ENCODE measurements at places on chromosomes 13 and 19. TPM values are rescaled to one million over a fixed set of nuclear protein-coding genes. Genes with fewer than 3 reads are reported as not detected.
A peak's percentile ranks its signal among the peaks of the same experiment; 100 is the strongest.

GRCh38 chr19:51012661-51013190, 6.8 kb downstream of the KLK10 start:
- no peak overlapping the region for H3K4me3 ChIP-seq
- peaks cover 26% of the 10 kb centered on the region for H3K27me3 ChIP-seq
- no peak overlapping the region for H3K27ac ChIP-seq
- H3K36me3 ChIP-seq: no peaks in the 10 kb centered on the region

GRCh38 chr19:1146858-1147780, 26.9 kb downstream of the SBNO2 start:
- no peaks in the 10 kb centered on the region for H3K4me1 ChIP-seq
- H3K36me3 ChIP-seq: peaks cover 38% of the 10 kb centered on the region
- no peak overlapping the region for H3K27ac ChIP-seq
- no peak overlapping the region for H3K4me3 ChIP-seq
- no peaks in the 10 kb centered on the region for H3K27me3 ChIP-seq

GRCh38 chr13:36769126-36769525, 49.9 kb upstream of the RFXAP start:
- no peaks in the 10 kb centered on the region for H3K27me3 ChIP-seq
- no peak for DNase-seq
- no peak overlapping the region for H3K27ac ChIP-seq
- H3K4me1 ChIP-seq: no peaks in the 10 kb centered on the region
- H3K4me3 ChIP-seq: no peak overlapping the region

- H3K27ac ChIP-seq: peak overlapping the region; percentile 91
- H3K4me3 ChIP-seq: peak overlapping the region; percentile 10
- peak; percentile 87 for DNase-seq
- H3K36me3 ChIP-seq: peaks cover 26% of the 10 kb centered on the region
- H3K4me1 ChIP-seq: peaks cover 58% of the 10 kb centered on the region
Measured at GRCh38 chr19:49469828-49470614, 4.0 kb upstream of the FLT3LG start.

DNA sequence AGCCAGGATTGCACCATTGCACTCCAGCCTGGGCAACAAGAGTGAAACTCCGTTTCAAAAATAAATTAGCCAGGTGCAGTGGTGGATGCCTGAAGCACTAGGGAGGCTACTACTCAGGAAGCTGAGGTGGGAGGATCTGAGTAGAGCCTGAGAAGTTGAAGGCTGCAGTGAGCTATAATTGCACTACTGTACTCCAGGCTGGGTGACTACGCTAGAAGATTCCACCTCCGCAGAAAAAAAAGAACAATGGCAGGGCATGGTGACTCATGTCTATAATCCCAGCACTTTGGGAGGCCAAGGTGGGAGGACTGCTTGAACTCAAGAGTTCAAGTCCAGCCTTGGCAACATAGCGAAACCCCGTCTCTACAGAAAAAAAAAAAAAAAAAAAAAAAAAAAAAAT, 20.5 kb downstream of the HAUS8 start:
- no peak overlapping the region for H3K27ac ChIP-seq
- H3K36me3 ChIP-seq: peaks cover 68% of the 10 kb centered on the region
- H3K27me3 ChIP-seq: no peaks in the 10 kb centered on the region
- H3K4me1 ChIP-seq: no peaks in the 10 kb centered on the region
- DNase-seq: no peak

DNA sequence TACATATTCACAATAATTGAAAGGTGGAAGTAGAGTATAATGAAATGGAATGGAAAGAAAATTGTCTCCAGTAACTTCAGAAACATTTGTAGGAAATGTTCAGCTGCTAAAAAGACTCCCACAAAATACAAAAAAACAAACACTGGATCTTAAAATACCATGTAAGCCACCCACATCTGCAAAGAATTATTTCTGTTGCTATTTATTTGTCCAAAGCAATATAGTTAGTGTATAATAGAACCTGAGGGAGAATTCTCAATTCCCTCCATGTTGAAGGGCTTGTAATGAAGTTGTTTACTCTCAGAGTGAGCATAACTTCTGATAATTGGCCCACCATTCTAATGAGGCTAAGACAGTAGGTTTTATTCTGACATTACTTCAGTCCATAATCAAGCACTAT, 37.4 kb upstream of the KLF12 start:
- H3K36me3 ChIP-seq: no peaks in the 10 kb centered on the region
- H3K4me3 ChIP-seq: no peak overlapping the region
- DNase-seq: no peak
- H3K27me3 ChIP-seq: no peaks in the 10 kb centered on the region

GRCh38 chr13:76974618-76974975, 17.3 kb upstream of the CLN5 start:
- no peak overlapping the region for H3K27ac ChIP-seq
- H3K36me3 ChIP-seq: no peaks in the 10 kb centered on the region
- peaks cover 11% of the 10 kb centered on the region for H3K4me1 ChIP-seq
- H3K4me3 ChIP-seq: no peak overlapping the region
- no peak for DNase-seq
- peaks cover 4% of the 10 kb centered on the region for H3K27me3 ChIP-seq

- peaks cover 12% of the 10 kb centered on the region for H3K36me3 ChIP-seq
- peaks cover 11% of the 10 kb centered on the region for H3K4me1 ChIP-seq
- H3K27me3 ChIP-seq: no peaks in the 10 kb centered on the region
- peak overlapping the region; percentile 75 for H3K27ac ChIP-seq
- no peak overlapping the region for H3K4me3 ChIP-seq
Measured at GRCh38 chr19:18156841-18157464, 4.0 kb downstream of the PIK3R2 start.

DNA sequence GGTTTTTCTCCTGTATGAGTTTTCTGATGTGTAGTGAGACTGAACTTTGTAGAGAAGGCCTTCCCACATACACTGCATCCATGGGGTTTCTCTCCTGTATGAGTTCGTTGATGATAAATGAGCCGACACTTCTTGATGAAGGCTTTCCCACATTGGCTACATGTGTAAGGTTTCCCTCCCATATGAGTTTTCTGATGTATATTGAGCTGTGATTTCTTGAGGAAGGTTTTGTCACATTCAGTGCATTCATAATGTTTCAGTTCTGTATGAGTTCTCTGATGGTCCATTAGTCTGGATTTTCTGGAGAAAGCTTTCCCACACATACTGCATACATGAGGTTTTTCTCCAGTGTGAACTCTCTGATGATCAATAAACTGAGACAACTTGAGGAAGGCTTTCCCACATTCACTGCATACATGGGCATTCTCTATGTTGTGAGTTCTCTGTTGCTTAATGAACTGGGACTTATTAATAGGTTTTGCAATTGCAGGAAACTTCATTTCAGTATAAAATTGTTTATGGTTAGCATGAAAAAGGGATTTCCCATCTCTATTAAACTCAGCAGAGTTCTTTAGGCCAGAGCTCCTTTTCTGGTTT, 7.5 kb upstream of the ZNF350 start:
- no peak overlapping the region for H3K27ac ChIP-seq
- H3K4me1 ChIP-seq: no peaks in the 10 kb centered on the region
- no peaks in the 10 kb centered on the region for H3K27me3 ChIP-seq

GRCh38 chr13:110648146-110648819, 32.9 kb downstream of the NAXD start:
- H3K27me3 ChIP-seq: no peaks in the 10 kb centered on the region
- peaks cover 34% of the 10 kb centered on the region for H3K36me3 ChIP-seq

GRCh38 chr13:27182844-27183497, 11.4 kb upstream of the USP12 start:
- no peak overlapping the region for H3K4me3 ChIP-seq
- H3K27me3 ChIP-seq: no peaks in the 10 kb centered on the region
- H3K27ac ChIP-seq: no peak overlapping the region
- no peaks in the 10 kb centered on the region for H3K36me3 ChIP-seq
- no peaks in the 10 kb centered on the region for H3K4me1 ChIP-seq
- DNase-seq: no peak

DNA sequence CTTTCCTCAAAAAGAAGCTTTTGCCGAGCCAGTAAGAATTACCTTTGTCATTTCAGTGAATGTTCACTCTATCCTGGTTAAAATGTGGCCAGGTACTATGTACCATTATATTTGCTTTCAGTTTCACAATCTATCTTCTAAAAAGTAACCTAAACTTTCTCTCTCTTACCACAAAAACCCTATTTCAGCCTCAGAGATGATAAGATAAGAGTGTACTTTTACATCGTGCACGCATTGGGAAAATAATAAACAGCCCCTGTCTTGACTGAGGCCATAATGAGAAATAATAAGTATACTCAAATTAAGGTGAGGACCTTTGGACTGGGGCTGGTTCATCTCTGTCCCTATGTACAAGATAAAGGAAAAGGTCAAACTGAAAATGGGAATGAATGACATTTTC, 77.7 kb downstream of the ZNF726 start:
- H3K4me3 ChIP-seq: no peak overlapping the region
- no peak overlapping the region for H3K27ac ChIP-seq
- no peaks in the 10 kb centered on the region for H3K36me3 ChIP-seq
- no peaks in the 10 kb centered on the region for H3K4me1 ChIP-seq
- no peaks in the 10 kb centered on the region for H3K27me3 ChIP-seq
- no peak for DNase-seq

DNA sequence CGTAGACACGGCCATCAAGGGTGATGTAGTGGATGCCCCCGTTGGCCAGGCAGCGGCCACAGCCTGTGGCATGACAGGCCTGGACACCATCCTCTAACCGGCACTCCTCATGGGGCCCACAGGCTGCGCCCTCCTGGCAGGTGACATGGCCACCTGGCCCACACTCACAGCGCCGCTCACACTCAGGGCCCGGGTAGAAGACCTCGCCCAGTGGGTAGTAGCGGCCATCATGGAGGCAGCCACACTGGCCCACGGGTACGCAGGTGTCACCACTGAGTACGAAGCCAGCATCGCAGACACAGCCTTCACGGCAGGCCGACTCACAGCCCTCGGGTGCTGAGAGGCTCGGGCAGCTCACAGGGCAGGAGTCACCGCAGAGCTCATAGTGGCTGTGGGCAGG, 27.2 kb upstream of the FBL start:
- no peak for DNase-seq
- H3K4me3 ChIP-seq: no peak overlapping the region
- H3K4me1 ChIP-seq: no peaks in the 10 kb centered on the region
- no peak overlapping the region for H3K27ac ChIP-seq
- no peaks in the 10 kb centered on the region for H3K27me3 ChIP-seq

DNA sequence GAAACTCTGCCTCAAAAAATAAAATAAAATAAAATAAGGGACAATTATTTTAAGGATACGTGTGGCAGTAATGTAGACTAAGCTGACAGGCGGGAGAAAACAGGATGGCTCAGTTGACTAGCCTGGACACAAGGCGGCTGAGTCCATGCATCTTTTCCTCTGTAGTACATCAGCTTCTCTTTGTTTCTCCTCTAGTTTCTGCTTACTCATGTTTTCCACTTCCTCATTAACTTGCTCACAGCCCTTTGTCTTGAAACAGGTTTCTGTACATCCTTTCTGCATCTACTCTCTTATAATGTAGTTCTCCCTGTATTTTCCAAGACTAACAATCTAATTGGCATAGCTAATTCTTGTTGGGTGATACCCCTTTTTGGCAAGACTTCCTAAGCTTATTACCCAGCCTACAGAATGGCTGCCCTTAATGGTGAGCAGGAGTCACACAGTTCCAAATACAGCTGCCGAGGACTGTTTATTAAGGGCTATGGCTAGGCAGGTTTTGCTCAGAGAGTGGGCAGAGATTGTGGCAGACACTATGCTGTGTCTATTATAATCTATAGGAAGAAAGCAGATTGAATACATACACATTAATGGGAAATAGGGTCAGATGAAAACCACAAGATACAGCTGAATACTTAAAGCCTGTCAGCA, 58.7 kb upstream of the KLF5 start:
- H3K27ac ChIP-seq: no peak overlapping the region
- H3K4me1 ChIP-seq: no peaks in the 10 kb centered on the region
- no peak for DNase-seq
- H3K27me3 ChIP-seq: no peaks in the 10 kb centered on the region
- H3K36me3 ChIP-seq: peaks cover 13% of the 10 kb centered on the region

DNA sequence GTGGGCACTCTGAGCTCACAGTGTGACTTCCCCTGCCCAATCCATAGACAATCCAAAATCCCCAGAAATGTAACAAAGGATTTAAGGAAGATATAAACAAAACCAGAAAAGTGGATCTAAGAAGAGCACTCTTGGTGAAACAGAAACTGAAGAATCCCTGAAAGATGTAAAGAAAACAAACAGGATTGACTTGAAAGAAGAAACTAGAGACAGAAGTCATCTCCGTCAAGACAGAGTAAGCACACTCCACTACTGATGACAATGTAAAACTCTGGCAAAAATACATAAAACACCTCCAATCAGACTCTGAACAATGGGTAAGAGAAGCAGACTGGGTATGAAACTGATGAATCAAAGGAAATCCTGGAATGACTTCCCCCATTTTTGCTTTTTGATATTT, 13.5 kb downstream of the TUBGCP3 start:
- no peak overlapping the region for H3K4me3 ChIP-seq
- peaks cover 17% of the 10 kb centered on the region for H3K4me1 ChIP-seq

- H3K4me3 ChIP-seq: no peak within 1 kb of the TSS
- no peak for DNase-seq
- H3K27me3 ChIP-seq: peaks cover 48% of the 10 kb centered on the region
Measured at GRCh38 chr19:7914598-7915045, at the start of gene TGFBR3L. TGFBR3L (plus strand) TSS chr19:7914830.

Gene MRI1
- total RNA-seq: 30.2 TPM

Gene PRR22
- 1.6 TPM for total RNA-seq

Gene COX6B2
- total RNA-seq: 2.6 TPM

Gene UNC13A
- total RNA-seq: 0.19 TPM
